Left cardiac atrium (tissue), 4 donors: ENCODE measurements at places on chromosomes 2 and 18. TPM values are rescaled to one million over a fixed set of nuclear protein-coding genes. Genes with fewer than 3 reads are reported as not detected.

DNA sequence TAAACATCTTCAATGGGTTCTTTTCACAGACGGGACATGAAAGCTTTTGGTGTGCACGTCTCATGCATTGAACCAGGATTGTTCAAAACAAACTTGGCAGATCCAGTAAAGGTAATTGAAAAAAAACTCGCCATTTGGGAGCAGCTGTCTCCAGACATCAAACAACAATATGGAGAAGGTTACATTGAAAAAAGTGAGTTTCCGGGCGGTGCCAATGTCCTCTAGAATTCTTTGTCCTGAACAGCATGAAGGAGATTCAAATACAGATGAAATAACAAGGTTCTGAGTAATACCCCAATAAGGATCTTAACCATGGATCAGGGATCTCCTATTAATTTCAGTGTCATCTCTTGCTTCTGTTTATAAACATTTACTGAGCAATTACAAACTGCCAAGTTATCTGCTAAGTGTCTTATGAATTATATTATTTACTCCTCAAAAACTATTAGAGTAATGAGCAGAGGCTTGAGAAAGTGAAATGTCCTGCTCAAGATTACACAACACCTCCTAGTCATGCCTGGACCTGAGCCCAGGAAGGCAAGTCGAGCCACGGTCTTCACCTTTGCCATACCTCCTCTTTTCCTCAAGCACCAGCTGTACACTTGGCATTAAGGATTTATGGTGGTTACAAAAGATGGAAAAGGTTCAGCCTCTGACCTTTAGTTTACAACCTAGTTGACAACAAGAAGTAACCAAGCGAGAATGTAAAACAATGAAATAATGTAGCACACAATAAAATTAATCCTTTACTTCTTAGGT lies 22.6 kb downstream of the DHRS9 start:
- no peak for DNase-seq

- no peak for DNase-seq
These were observed 190.4 kb upstream of the ID2 start for GRCh38 chr2:8491296-8492027.

GRCh38 chr18:58507880-58508279 lies 121.0 kb downstream of the ALPK2 start:
- no peak for DNase-seq

Gene TMEM198
- total RNA-seq = 3.2 TPM

DNA sequence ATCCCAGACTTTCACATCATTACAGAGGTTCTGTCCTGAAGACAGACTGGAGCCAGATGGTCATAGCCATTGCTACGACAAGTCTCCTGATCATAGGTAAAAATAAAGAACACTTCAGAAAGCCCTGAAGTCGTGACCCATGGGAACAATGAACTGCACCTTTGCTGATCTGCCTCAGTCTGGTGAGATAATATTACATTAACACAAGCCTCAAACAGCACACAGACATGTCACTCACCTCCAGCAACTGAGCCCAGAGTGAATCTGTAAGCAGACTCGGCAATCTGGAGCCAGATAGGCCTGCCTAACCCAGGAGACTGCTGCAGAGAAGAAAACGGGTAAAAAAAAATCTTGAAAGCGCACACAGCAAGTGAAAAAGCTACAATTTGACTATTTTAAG lies 79.2 kb downstream of the SLC25A12 start:
- DNase-seq = no peak

Gene CIB4
- total RNA-seq = 0.44 TPM

DNA sequence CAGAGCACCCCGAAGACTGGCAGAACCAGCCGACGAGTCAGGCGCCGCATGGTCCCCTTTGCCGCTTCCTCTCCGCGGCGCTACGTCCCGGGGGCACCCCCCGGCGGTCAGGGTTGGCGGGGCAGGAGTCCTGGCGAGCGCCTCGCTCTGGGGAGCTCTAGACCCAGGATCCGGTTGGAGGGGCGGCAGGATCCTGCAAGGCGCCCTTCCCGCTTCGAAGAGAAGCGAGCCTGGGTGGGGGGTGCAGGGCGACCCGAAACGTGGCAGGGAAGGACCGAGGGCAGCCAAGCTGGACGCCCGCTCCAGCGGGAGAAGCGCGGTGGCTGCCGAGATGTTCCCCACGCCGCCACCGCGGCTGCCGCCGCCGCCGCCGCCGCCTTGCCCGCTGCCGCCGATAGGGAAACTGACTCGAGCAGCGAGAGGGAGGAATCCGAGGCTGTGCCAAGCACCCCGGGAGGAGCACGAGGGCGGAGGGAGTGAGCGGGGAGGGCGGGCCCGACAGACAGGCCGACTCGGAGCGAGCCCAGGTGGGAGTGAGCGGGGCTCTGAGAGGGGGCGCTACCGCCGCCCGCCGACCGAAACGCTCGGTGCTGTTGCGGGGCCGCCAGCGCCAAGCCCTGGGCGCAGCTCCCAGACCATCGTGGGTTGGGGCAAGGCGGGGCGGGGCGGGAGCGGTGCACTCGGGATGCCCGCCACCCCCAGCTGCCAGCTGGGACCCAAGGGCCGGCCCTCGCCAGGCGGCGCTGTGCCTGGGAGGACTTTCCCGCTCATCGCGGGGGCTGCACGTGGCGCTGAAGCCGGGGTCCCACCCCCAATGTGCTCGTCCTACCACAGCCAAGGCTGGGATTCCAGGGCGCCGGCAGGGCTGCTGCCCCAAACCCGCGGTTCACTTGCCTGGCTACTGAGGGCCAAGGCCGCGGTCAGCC lies at the start of gene GALNT14:
Gene GALNT14, minus strand, starts transcription at position 404 of the 926 bp plus-strand sequence. Its CDS starts 354 bp downstream, at position 50.
- DNase-seq = peak; percentile 51

GRCh38 chr2:172472446-172473033 lies 45.2 kb downstream of the ITGA6 start:
- no peak for DNase-seq

- DNase-seq = no peak
These were observed 171.0 kb downstream of the CELF4 start for GRCh38 chr18:37394610-37394965.

- no peak for DNase-seq
These were observed 4.7 kb downstream of the EEF1B2 start for GRCh38 chr2:206164261-206164862.

DNA sequence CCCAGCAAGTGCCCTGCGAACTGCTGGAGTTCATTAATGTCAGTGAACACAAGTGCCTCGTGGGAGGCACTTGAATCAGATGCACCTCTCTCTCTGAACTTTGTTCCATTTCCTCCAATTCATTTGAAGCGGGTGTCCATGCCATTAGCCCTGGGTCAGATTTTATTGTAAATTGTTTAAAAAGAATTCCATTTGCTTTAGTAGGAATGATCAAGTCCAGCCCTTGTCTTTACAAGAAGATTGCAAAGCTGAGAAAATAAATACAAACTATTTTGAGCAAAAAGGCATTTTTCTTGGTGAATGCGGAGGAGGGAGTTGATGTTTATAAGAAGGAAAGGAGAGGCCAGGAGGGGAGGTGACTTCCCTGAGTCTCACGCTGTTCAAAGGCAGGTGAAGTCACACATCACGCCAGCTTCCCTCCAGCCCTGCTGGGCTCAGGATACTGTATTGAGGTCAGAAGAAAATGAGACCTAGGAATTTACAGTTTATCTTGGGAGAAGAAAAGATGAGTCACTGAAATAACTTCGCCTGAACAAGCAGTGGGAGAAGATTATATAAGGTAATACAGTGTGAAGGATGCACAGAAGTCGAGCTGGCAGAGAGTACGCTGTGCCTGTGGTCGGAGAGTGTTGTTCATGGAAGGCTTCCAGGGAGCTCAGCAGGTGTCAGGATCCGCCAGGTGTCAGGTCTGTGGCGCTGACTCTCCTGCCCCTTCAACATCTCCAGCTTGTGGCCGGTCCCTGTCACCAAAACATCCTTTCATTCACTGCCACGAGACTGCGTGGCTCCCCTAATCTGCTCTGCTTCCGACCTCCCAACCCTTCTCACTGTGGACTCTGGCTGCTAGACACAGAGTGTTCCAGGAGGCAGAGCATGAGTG lies 36.5 kb downstream of the EFR3B start:
- no peak for DNase-seq

GRCh38 chr2:68135448-68136320 lies 22.0 kb upstream of the PNO1 start:
- no peak for DNase-seq

GRCh38 chr2:67321588-67321903 lies 75.6 kb upstream of the ETAA1 start:
- DNase-seq = no peak

Gene COL4A4
- total RNA-seq = 17.2 TPM

Gene FEV
- not detected for total RNA-seq

- DNase-seq = no peak
These were observed 115.1 kb downstream of the KCNJ3 start for GRCh38 chr2:154813636-154814035.

Gene ADD2
- total RNA-seq = 2.8 TPM

GRCh38 chr2:69238449-69239031 lies 148.5 kb downstream of the GFPT1 start:
- DNase-seq = no peak

GRCh38 chr2:17762451-17762850 lies 8.5 kb downstream of the GEN1 start:
- DNase-seq = no peak

Gene TFCP2L1
- 0.60 TPM for total RNA-seq

Gene CD8B
- total RNA-seq = 1.8 TPM

Gene OTOS
- not detected for total RNA-seq

DNA sequence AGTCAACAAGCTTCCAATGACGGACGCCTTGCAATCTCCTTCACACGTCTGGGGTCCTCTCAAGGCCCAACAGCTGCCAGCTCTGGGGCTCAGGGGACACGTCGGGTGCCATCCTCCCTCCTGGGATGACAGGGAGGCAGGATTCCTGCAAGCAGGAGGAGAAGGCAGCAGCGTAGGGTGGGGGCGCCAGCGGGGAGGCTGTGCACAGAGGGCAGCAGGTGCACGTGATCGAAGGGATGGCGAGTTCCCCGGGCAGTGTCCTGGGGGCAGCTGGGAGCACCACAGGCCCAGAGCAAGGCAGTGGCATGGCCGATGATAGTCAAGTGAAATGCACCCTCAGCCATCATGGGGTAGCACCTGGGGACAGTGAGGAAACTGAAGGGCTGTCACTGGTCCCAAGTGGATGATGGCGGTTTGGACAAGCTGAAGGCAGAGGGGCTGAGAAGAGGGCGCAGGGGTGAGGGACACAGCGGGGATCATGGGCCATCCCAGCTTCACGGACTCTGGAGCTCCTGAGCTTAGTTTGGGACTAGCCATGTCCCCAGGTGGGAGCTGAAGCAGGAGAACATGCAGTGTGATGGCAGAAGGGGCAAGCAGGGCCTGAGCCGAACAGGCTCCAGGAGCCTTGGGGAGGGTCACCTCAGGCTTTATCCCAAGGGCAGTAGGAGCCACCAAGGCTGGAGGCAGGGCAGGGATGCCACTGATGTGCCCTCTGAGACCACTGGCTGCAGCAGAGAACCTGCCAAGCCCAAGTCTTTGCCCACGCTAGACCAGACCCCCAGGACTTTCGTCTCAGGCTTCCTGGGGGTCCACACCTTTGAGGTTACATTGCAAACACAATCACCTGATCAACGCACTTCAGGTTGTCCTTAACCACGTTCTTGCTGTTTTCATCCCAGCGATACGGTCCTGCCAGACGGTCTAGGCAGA lies 16.3 kb upstream of the SNED1 start:
- no peak for DNase-seq

- no peak for DNase-seq
These were observed 38.3 kb downstream of the GCA start for GRCh38 chr2:162382278-162382677.

- no peak for DNase-seq
These were observed 19.9 kb downstream of the SH2D6 start for GRCh38 chr2:85438201-85439024.

GRCh38 chr2:227503433-227504406 lies 31.8 kb downstream of the AGFG1 start:
- DNase-seq = peak; percentile 45

Gene PROKR1
- total RNA-seq = 0.12 TPM

DNA sequence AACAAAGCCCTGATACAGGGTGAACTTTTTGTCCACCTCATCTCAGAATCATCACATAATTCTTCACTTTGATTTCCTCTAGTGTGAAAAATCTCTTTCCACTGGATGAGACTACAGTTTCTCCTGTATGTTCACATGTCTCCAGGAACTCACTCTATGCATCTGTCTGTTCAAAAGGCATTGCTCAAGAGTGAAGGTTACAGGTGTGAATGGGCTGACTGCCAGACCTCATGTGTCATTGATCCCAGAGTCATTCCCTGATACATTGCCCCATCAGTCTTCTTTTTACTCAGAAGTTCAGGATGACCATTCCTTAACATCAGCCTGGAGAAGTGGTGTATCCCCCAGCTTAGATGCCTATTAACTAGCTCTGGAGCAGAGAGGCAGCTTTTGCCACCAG lies 4.4 kb upstream of the DSC3 start:
- DNase-seq = no peak

- DNase-seq = no peak
These were observed 48.4 kb upstream of the BCL2L11 start for GRCh38 chr2:111072220-111072871.

Gene RFX8
- total RNA-seq = not detected

GRCh38 chr2:120594856-120595685 lies 140.6 kb upstream of the GLI2 start:
- no peak for DNase-seq

DNA sequence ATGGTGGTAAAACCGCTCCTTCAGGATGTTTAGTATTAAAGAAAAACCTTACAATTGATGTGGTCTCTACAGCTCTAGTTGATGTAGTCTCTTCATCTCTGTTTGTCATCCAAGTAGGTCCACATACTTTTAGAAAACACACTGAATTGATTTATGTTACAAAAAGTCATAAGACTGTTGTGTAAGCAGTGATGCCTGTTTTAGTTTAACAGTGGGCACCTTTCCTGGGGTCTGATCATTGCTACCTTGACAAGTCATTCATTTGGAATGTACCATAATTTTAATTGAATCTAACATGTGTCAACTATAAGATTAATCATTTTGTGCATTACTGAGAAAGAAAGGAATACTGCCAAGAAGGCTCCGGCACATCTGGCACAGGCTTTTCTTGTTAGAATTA lies 34.3 kb downstream of the GIGYF2 start:
- no peak for DNase-seq

- DNase-seq = peak; percentile 88
These were observed 655 bp downstream of the NPPC start for GRCh38 chr2:231925303-231926179.

Gene PXDN
- total RNA-seq = 34.8 TPM

Gene TRIM43
- total RNA-seq = not detected

- DNase-seq = no peak
These were observed 55.0 kb downstream of the COL6A3 start for GRCh38 chr2:237358721-237359517.

- no peak for DNase-seq
These were observed 181.3 kb upstream of the LINC00305 start for GRCh38 chr18:64330161-64330560.

- no peak for DNase-seq
These were observed 3.0 kb downstream of the EN1 start for GRCh38 chr2:118844261-118845004.

- no peak for DNase-seq
These were observed 3.6 kb upstream of the D2HGDH start for GRCh38 chr2:241730671-241731293.

Gene CCDC68
- total RNA-seq = 5.4 TPM

DNA sequence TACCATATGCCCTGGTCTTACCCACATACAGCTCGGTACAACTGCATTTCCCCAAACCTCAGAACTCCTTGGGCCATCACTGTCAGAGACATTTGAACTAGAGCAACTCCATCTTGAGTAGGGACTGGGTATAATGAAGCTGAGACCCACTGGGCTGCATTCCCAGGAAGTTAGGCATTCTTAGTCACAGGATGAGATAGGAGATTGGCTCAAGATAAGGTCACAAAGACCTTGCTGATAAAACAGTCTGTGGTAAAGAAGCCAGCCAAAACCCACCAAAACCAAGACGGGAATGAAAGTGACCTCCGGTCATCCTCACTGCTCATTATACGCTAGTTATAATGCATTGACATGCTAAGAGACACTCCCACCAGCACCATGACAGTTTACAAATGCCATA lies 131.3 kb downstream of the PIK3C3 start:
- DNase-seq = no peak

GRCh38 chr2:146025519-146025918 lies 1505.6 kb upstream of the ZEB2 start:
- no peak for DNase-seq
